ENCODE measurements at places on chromosomes 4 and X.
A peak's percentile ranks its signal among the peaks of the same experiment; 100 is the strongest.

GRCh38 chrX:100512471-100512870 lies 72.3 kb upstream of the TNMD start:
- DNase-seq, result no peak

- no peak for DNase-seq
Measured at GRCh38 chr4:43233321-43233720, 340.8 kb downstream of the GRXCR1 start.

- DNase-seq, result no peak
Measured at GRCh38 chr4:69323284-69323683, 43.0 kb downstream of the UGT2B28 start.

GRCh38 chr4:136414981-136415380 lies 1117.3 kb downstream of the PCDH18 start:
- DNase-seq, result no peak

DNA sequence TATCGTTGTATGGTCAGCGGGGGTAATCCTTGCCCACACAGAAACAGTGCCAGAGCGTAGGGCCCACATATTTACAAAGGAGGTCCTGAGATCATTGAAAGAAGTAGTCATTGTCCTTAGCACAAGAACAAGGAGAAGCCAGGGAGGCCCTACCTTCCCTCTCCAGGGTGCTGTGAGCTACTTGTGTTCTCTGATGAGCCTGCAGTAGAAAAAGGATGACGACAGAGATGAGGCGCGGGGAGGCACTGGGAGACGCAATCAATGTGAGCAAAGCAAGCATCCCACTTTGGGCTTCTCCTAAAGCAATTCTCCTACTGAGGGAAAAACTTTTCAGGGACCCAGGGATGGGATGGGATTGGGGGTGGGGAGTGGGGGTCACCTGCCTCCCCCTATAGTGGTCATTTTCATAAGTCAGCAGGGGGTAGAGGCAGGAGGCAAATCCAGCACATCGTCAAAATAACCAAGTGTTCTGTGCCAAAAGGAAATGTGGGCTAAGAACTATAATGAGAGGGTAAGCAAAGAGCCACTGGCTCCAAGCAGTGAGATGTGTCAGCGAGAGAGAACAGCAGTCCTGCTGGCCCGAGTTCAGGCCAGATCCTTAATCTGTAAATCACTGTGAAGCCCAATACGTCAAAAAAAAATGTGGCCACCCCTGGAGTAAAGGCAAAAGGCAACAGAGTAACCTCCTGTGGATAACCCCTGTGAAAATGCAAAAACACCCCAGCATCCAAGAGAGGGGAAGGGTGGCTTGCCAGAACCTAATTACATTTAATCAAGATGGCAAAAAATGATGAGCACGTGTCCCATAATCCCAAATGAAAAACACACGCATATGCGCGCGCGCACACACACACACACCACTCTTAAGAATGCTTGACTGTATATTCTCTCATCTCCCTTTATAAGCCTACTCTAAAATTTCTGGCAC lies 136.6 kb upstream of the HHIP start:
- no peak for DNase-seq

- no peak for DNase-seq
Measured at GRCh38 chrX:43657671-43658070, 1.6 kb downstream of the MAOA start.

DNA sequence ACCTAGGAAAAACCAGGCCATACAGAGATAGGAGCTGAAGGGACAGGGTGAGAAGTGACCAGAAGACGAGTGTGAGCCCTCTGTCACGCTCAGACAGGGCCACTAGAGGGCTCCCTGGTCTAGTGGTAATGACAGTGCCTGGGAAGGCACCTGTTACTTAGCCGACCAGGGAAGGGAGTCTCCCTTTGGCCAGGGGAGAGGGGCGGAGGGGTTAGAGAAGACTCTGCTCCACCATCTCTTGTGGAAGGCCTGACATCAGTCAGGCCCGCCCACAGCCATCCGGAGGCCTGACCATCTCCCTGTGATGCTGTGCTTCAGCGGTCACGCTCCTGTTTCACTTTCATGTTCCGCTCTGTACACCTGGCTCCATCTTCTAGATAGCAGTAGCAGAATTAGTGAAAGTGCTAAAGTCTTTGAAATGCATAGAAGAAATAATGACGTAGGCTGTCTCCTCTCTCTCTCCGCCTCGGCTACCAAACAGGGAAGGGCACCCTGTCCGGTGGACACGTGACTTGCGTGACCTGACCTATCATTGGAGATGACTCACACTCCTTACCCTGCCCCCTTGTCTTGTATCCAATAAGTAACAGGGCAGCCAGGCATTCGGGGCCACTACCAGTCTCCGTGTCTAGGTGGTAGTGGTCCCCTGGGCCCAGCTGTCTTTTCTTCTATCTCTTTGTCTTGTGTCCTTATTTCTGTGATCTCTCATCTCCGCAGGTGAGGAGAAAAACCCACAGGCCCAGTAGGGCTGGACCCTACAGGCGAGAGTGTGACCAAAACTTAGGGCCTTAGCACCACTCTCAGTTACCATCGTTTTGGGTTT lies 26.7 kb downstream of the HTT-AS start:
- peak; percentile 74 for DNase-seq

GRCh38 chrX:119398587-119398973 lies 556 bp upstream of the SLC25A43 start:
- no peak for DNase-seq

GRCh38 chr4:27604692-27605091 lies 744.1 kb downstream of the STIM2 start:
- DNase-seq, result no peak

GRCh38 chrX:18448416-18448815 lies 23.0 kb downstream of the CDKL5 start:
- no peak for DNase-seq

GRCh38 chr4:182177166-182177565 lies 66.0 kb upstream of the TENM3 start:
- no peak for DNase-seq

DNA sequence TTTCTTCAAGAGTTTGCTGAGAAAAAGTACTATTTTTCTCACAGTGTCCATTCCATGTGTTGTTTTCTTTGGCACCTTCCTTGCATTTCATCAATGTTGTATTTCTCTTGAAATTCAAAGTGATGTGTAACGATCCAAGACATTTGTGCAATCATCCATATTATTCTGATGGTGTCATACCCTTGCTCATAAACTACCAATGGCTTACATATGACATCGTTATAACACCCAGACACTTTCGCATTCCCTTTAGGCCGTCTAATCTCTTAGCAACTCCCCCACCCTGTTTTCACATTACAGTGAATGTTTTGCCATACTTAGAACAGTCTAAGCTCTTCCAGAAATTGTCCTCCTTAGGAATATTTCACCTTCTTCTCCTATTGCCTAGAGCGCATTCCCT lies 1779.0 kb downstream of the PCDH7 start:
- no peak for DNase-seq

- DNase-seq, result no peak
Measured at GRCh38 chr4:177740563-177740962, 298.3 kb upstream of the AGA start.

DNA sequence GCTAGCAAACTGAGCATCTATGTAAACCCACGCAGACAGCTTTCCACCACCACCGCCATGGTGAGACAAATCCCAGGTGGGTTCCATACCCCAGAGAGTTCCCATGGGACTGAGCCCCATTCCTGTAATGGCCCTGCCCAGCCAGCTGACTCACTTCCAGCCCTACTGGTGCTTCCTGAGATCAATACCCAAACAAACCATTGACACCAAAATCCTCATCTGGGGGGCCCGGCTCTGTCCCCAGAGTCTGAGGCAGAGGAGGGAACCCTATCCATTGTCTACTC lies 30.1 kb upstream of the JAKMIP1 start:
- DNase-seq, result no peak

DNA sequence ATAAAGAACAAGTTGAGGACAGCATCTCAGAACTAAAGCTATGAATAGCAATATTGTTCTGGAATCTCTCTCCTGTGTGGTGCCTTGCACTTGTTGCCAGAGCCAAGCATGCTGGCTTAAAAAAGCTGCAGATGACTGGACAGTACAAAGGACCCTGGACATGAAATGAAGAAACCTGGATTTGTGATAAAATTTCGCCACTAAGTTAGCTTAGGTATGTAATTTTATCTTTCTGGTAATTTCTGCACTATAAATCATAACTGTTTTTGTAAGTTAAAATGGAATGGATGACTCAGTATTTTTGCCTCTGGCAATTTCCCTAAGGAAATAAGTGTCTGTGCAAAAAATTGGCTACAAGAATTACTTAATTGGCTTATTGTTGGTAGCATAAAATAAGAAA lies 317.2 kb downstream of the CAMK2D start:
- DNase-seq, result no peak

DNA sequence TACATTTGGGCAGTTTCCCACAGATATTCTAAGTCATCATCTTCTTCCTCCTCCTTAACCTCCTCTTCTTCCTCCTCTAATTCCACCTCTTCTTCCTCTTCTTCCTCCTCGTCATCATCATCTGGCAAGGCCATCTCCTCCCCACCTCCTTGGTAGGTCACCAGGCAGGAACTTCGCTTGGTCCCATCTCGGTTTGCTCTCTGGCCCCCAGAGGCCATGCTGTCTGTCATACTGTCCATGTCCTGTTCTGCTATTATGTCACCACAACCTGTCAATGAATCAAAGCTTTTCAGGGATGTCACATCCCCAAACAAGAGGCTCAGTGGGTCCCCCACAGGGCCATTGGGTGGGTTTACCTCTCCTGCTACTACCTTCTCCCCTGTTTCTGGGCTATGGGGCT lies 13.5 kb downstream of the AMER1 start:
- DNase-seq, result no peak

- DNase-seq, result no peak
Measured at GRCh38 chr4:82652062-82652461, 90.3 kb upstream of the TMEM150C start.

GRCh38 chr4:186554914-186555827 lies at the start of gene MTNR1A:
Gene MTNR1A (minus strand): TSS chr4:186555567. CDS start chr4:186555365, 202 bp downstream.
- DNase-seq, result no peak

DNA sequence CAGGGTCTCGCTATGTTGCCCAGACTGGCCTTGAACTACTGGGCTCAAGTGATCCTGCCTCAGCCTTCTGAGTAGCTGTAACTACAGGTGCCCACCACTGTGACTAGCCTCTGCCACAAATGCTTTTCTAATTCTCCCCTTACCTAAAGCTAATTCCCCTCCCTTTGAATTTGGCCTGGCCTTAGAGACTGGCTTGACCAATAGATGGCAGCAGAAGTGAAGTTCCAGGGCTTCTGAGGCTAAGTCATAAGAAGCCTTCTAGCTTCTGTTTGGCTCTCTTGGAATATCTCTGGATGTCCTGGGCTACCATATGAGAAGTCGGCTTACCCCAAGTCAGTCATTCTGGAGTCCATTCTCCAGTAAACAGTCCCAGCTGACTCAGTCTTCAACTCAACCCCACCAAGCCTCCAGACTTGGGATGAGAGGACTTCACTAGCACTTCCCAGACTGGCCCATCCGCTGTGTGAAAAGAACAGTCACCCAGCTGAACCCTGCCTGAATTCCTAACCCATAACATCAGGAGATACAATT lies 61.0 kb downstream of the HPRT1 start:
- no peak for DNase-seq

GRCh38 chr4:56370377-56370776 lies 16.9 kb downstream of the AASDH start:
- DNase-seq, result no peak

- no peak for DNase-seq
Measured at GRCh38 chrX:16882169-16882568, 12.0 kb upstream of the RBBP7 start.

DNA sequence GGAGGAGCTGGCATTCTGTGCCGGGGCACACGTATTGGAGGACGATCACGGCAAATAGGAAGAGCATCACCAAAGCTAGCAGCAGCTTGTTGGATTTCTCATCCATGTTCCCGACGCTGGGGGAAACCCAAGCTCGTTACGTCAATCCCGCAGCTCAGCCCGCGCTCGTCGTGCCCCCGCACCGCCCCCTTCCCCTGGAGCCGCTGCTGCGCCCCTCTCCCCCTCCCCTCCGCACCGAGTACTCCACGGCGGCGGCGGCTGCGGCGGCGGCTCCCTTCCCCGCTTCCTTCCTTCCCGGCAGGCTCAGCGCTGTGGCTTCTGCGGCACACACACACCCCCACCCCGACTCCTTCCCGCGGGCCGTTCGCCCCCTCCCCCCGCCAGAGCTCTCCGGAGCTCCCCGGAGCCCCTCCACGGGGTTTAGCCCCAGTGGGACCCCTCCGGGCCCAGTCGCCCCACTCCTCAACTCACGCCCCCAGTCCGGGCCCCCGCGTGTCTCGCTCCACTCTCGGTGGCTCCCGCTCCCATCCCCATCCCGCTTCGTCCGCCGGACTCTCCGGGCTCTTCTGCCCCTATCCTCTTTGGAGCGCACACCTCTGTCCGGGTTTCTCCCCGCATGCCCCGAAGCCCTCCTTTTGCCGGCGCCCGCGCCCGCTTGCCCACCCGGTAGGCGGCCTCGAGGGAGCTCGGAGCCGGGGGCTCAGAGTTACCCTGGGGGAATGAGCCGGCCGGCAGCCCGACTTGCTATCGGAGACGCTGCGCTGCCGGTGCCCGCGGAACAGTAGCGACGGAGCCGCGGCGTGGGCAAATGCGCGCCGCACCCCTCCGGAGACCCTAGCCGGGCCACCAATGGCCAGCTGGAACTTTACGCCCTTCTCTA lies 978 bp downstream of the HS6ST2 start:
- DNase-seq, result no peak

Data from stimulated activated CD4-positive, alpha-beta T cell treated with anti-CD3 and anti-CD28 coated beads, Interleukin-4, amount 100 ng/mL, for 48 hours (primary cell).